ENCODE measurements at places on chromosomes 16 and 17.

DNA sequence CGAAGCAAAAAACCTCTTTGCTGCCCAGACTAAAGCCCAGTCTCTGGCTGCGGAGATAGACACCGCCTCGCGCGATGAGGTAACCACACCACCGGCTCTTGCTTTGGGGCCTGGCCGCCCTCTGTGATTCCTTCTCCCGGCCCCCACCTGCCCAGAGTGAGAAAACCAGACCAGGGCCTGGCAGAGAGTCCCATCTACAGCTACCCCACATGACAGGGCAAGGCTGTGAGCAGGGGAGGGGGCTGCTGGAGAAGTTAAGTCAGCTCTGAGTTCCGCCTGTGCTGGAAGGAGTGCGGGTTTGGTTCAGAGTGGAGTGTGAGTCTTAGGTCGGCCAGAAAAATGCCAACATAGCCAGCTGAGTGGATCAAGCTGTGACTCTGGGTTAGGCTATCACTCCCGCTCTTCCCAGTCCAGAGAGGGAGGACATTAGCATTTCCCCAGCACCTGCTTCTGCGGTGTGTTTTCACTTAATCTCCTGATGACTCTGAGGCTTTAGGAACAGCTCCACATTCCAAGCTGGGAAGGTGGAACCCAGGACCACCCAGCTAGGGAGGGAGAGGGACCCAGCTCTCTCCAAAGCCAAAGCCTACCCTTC lies 139.0 kb downstream of the RAB11FIP4 start:
- DNase-seq = no peak

- no peak for DNase-seq
Observed at GRCh38 chr17:63911041-63911635, at the start of gene CSHL1. TSS of gene CSHL1 (minus strand) at chr17:63911258. CDS start at chr17:63911196, 62 bp downstream.

GRCh38 chr16:69443927-69444631 lies 19.7 kb downstream of the CYB5B start:
- DNase-seq = peak; percentile 44

- no peak for DNase-seq
Observed at GRCh38 chr17:19726631-19727376, 10.4 kb upstream of the SLC47A2 start.

DNA sequence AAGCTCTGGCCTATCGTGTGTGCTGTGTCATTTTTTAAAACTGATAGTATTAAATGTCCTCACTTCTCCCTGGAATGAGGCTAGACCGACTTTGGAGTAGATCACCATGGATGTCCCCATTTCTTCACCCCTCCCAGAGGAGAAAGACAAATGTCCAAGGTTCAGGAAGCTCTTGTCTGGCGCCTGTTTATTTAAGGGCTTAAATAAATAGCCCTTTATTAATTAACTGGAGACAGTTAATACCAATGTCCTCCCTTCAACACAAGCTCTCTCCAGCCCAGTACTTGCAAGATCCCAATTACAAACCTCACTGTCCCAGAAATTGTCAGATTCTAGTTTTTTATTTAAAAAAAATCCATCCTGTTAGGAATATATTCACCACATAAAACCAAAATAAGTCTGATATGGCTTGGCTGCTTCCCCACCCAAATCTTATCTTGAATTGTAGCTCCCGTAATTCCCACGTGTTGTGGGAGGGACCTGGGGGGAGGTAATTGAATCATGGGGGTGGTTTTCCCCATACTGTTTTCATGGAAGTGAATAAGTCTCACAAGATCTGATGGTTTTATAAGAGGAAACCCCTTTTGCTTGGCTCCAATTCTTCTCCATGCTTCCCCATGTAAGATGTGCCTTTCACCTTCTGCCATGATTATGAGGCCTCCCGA lies 344.4 kb downstream of the SHISA9 start:
- no peak for DNase-seq

GRCh38 chr16:70694868-70695218 lies 9.0 kb upstream of the MTSS2 start:
- no peak for DNase-seq

- DNase-seq = no peak
Observed at GRCh38 chr17:57624386-57624785, 120.7 kb downstream of the CCDC182 start.

DNA sequence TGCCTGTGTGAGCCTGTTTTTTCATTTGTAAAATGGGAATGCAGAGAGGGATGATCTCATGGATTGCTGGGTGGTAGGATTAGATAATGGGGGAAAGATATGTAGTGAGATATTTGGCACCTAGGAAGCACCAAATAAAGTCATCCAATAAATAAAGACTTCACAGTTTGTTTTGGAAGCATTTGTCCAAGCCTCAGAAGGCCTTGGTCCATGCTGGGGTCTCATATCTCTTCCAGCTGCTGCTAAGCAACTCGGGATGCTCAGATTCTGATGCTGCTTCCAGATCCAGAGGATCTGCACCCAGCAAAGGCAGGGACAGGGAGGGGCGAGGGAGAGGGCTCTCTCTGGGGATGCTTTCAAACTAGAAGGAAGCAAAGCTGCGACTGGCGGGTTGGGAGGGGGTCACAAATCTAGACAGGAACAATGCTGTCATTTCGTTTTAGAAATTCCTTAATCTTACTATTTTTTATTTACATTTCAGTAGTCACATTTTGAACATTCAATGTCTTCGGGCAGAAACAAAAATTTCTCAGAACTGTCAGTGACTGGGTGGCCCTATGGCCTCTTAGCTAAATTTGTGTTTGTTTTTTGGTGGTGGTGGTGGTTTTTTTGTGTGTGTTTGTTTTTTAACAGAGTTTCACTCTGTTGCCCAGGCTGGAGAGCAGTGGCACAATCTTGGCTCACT lies 114.9 kb upstream of the CDH5 start:
- DNase-seq = no peak

- DNase-seq = no peak
Observed at GRCh38 chr17:29037739-29038084, 5.2 kb upstream of the PIPOX start.

DNA sequence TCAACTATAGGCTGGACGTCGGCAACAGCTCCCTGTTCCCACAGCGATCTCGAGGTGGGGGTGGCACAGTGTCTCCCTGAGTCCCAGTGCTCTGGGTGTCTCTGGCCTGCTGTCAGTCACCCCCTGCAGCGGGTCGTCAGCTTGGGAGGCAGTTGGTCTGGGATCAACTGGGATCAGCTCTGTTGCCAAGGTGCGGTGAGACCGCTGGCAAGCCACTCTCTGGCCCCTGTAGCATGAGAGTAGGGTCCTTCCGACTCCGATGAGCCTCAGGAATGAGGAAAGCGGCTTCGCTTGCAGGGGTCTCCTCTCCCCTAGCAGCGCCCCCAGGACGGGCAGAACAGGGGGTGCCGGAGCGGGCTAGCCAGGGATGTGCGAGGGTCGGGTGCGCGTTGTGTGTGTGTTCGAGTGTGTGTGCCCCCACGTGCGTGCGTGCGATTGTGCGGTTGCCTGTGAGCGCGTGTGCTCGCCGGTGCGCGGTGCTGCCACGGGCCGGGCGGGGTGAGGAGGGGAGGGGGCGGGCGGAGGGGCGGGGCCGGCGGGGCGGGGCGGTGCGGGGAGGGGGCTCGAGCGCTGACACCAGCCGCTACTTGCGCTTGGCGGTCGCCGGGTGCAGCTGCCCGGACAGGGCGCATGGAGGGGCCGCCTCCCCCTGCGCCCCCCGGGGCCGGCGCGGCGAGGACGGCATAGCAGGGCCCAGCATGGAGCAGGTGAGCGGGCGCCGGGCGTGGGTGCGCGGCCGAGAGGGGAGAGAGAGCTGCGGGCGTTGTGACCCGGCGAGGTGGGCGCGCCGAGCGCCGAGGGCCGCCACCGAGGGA lies 9.4 kb upstream of the ARHGAP23 start:
- DNase-seq = no peak

DNA sequence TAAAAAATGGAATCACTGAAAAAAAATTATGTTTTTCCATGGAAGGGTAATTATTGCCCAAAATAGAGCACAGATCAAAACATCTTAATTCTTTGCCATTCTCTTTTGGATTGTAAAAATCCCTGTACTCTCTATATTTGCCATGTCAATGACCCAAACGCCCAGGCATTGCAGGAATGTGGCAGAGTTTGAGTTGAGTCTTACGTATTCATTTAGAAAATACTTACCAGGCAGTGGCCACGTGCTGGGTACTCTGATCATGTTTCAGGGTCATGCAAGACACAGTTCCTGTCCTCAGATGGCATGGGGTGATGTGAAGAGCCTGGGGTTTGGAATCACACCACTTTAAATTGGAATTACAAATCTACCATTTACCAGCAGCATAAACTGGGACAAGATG lies 267.7 kb downstream of the ABCC12 start:
- DNase-seq = peak; percentile 17

DNA sequence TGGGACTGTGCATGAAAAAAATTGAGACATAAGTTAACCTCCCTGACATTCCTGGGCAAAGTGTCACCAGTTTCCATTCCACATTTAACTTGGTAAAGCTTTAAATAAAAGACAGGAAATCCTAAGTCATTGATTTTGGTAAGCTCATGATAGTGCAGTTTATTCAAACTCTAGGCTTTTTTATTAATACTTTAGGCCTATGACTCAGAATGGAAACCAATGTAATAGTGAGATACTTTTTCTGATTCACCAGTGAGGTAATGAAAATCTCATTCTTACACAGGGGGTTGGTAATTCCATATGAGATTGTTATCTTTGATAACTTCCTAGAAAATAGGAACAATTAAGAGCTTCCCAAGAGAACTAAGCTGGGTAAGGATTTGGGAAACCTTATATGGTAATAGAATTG lies 91.1 kb downstream of the NLK start:
- peak; percentile 13 for DNase-seq

GRCh38 chr16:59514651-59515050 lies 780.5 kb upstream of the GOT2 start:
- DNase-seq = no peak

DNA sequence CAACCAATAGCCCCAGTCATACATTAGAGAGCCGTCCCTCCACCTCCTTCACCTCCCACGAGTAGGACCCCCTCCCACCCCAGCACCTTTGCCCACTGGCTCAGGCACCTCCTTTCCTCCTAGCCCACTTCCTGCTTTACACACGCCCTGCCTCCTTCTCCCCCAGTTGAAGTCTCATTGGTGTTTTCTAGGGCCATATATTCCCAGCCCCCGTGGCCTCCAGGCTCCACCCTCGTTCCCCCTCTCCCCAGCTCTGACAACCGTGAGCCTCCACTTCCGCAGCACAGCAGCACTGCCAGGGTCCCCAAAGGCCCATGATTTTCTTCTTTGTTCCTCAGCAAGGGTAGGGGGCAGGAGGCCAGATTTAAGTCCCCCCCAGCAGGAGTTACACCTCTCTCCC lies 340.3 kb upstream of the TNRC6C start:
- DNase-seq = no peak

GRCh38 chr16:83771306-83771942 lies 36.4 kb upstream of the HSBP1 start:
- DNase-seq = peak; percentile 18

GRCh38 chr16:66516509-66516807 lies 33.5 kb downstream of the TK2 start:
- DNase-seq = no peak

Measured in umbilical cord (tissue), 2 donors.